ENCODE measurements at places on chromosomes 1 and 21.

- DNase-seq, result no peak
Observed at GRCh38 chr1:81377406-81377805, 423.3 kb upstream of the ADGRL2 start.

DNA sequence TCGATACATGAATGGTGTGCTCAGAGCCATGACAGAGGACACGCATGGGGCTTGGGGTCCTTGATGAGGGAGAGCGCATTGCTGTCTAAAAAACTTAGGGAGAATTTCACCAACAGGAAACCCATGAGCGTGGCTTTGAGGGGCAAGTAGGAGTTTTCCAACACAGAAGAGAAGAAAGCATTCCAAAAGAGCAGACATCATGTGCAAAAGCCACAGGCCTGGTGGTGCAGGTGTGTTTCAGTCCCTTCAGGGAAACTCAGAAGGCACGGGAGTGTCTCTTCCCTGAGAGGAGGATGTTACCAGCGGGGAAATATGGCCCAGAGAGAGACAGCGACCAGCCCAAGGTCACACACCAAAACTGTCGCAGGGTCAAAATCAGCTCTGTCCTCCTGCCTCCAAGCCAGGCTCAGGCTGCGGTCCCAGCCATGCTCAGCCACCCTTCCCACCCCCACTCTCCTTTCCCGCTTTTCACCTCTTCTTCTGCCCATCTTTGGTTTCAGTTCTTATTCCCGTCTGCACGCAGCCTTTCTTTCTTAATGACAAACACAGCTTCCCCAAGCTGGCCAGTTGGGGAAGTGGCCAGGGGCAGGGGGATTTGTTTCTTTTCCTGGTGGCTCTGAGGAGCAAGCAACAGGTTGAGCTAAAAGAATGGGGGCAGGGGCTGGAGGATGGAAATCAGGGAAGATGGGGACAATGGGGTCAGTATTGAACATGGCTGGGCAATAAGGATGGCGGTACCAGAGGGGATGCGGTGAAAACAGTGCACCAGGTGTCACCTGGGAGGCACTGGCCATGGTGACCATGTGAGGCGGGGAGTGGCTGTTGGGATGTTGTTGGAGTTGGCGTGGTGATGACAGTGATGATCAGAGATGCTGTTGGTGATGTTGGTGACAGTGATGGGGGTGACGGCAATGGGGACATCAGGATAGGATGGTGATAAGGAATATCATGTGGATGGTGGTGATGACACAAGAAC is 10.3 kb downstream of the LAPTM5 start:
- DNase-seq, result no peak

- no peak for DNase-seq
Observed at GRCh38 chr21:34795548-34796180, 126.9 kb downstream of the CLIC6 start.

GRCh38 chr1:26733392-26733791 is 37.6 kb downstream of the ARID1A start:
- DNase-seq, result no peak

DNA sequence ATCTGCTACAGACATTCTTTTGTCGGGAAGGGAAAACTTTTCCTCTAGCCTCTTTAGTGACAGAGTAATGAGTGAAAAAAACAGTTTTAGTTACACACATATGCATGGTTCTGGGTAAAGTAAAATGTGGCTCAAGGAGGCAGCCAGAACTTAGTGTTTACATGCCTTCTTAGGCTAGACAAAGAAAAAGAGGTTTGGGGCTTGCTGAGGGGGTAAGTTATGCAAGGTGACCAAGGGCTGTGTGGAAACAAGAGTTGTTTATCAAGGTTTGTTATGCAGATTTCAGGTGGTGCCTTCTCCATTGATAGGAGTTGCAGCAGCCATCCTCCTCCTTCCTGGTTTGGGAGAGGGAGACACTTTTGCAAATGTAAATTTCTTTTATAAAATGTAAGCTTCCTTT is 66.5 kb upstream of the RAB3GAP2 start:
- DNase-seq, result no peak

DNA sequence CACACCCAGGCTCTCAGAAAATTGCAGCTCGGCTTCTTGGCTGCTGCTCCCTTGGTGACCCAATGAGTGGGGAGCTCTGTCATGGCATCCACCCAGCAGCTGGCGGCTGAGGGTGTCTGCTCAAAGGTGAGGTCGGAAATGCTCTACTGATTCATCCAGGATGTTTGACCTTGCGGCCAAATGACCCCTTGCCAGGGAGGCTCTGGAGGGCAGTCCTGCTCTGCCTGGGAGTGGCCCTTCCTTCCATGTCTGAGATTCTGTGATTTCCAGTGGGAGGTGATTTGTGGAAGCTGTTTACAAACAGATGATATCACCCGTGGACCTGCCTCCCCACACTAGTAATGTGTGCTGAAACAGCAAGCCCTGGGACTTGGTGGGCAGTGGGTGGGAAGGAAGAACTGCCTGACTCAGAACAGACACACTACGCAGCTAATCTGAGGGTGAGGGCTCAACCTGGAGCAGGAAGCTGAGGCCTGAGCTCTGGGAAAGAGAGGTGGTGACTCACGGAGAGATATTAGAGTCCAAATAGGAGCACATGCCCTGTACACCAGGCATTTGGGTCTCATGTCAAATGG is 3.0 kb downstream of the CRCT1 start:
- no peak for DNase-seq

DNA sequence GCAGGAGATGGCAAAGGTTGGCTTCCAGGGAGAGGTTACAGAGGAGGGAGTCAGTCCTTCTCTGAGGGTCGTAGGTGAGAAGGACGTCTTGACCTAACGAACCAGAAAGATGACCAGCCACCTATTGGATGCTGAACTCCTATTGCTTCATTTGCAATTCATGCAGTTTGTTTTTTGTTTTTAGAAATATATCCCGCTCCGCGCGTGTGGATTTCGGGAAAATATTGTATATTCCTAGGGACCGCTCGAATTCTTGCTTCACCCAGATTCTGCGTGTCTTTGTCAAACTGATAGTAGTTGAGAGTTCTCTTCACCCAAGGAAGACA is 564 bp downstream of the DISP1 start:
- no peak for DNase-seq

GRCh38 chr1:186303911-186304310 is 71.1 kb downstream of the TPR start:
- peak; percentile 19 for DNase-seq

GRCh38 chr1:193979219-193979618 is 792.8 kb upstream of the B3GALT2 start:
- no peak for DNase-seq

DNA sequence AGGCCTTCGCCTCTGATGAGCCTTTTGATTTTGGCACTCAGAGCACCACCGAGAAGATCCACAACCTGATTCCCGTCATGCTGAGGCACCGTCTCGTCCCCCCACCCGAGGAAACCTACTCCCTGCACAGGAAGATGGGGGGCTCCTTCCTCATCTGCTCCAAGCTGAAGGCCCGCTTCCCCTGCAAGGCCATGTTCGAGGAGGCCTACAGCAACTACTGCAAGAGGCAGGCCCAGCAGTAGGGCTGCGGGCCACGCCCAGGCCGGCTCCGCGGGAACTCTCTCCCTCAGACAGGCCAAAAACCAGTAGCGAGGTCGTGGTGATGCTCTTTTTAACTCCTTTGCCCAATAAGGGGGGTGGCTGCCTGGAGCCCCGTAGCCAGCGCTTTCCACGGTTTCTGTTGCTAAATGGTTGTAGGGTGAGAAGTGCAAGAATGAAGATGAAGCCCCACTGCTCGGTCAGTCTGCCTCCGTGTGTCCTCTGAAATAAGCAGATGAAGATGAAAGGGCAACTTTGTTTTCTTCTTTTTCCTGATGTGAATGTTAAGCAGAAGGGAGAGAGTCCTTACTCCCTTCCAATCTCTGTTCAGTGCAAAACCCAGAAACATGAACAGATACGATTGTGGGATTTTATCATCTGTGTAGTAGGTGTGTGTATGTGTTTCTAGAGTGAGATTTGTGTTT is 46.5 kb downstream of the COQ8A start:
- no peak for DNase-seq

- no peak for DNase-seq
Observed at GRCh38 chr1:35845766-35846165, 37.2 kb upstream of the AGO1 start.

- peak; percentile 54 for DNase-seq
Observed at GRCh38 chr1:89259283-89259971, 13.2 kb downstream of the GBP5 start.

- no peak for DNase-seq
Observed at GRCh38 chr1:183566026-183566425, 24.2 kb downstream of the NCF2 start.

DNA sequence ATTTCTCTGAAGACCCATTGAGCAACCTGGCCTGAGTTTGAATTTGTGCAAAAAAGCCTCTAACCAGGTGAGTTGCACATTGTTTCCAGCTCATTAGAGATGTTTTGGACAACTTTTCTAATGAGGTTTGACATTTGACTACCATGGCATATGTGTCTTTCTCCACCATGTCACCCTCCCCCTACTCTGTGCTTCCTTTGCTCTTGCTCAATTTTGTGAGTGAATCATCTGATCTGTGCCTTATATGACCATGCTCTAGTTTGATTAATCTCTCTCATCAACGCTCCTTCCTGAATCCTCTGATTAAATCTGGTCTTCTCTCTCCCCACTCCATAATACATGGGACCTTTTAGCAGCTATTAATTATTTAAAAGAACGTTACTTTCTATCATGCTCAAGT is 144.8 kb upstream of the SAMSN1 start:
- DNase-seq, result peak; percentile 18

- DNase-seq, result no peak
Observed at GRCh38 chr1:8754247-8754650, 63.2 kb downstream of the RERE start.
